COLO829 (cell line): ENCODE measurements at places on chromosomes 4 and X.
A peak's percentile ranks its signal among the peaks of the same experiment; 100 is the strongest.

DNA sequence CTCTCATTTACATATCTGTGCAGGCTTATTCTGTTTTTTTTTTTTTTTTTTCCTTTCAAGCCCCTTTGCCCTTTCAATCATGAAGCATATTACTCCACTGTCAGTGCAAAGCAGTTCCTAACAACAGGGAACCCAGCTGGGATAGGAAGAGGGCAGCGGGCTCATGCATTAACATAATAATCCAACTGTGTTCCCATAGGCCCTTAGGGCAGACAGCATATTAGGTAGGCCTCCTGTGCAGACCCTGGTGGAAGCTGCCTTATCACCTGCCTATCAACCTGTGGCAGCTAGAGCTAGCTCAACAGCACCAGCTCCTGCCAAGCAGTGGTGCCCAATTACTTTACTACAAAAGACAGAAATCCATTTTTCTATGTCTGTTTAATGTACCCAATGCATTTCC lies 49.3 kb downstream of the SLC10A7 start:
- DNase-seq: no peak

- DNase-seq: no peak
Measured at GRCh38 chr4:172270397-172270796, 457.2 kb downstream of the GALNTL6 start.

GRCh38 chrX:773292-774025 lies 142.9 kb downstream of the SHOX start:
- no peak for DNase-seq

DNA sequence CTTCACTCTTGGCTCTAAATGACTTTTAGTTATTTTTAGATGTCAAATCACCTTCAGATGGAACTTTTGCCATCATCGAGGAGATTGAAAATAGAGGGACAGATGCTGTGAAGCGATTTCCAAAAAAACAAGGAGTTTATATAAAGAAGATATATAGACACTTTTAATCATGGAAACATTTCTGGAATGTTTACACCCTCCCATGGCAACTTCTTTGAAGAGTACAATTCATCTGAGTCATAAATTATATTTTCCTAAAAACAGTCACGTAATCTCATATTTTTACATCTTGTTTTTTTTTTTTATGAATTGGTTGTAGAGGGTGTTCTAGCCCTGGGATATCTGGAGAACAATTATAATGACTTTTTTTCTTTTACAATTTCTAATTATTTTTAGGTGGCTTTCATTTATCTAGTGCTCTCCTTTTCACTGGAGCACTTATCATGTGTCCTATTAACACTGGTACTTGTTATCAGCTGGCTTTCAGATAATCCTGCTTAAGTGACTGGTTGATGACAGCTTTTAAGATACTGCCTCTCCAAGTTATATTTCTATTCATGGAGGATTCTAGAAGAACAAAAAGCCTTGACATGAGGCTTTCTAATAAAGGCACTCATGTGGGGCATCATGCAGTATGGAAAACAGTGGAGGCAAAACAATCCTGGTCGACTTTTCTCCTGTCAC lies 24.9 kb downstream of the PCDH7 start:
- no peak for DNase-seq

- peak; percentile 20 for DNase-seq
Measured at GRCh38 chr4:174669270-174669669, 147.0 kb upstream of the HPGD start.

GRCh38 chrX:23726191-23726590 lies 16.9 kb downstream of the ACOT9 start:
- no peak for DNase-seq

DNA sequence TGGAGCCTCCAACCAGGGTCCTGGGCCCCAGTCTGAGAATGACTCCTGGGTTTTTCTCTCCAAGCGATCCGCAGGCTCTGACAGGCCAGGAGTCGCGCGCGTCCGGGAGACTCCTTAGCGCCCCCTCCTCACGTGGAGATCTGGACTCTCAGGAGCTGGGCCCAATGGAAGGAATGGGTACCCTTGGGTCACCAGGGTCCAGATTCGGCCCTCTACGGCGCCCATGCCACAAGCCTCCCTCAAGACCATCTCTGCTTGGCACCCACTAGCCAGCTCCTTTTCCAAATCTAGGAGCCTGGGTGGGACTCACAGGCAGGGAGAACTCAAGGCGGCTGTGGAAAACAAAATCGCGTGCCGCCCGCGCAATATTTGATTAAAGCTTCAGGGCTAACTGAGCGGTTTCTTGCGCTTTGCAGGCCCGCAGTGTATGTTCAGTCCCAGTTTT lies 7.1 kb downstream of the HAND2 start:
- DNase-seq: no peak

- DNase-seq: peak; percentile 41
Measured at GRCh38 chrX:23822397-23822796, 39.4 kb downstream of the SAT1 start.

DNA sequence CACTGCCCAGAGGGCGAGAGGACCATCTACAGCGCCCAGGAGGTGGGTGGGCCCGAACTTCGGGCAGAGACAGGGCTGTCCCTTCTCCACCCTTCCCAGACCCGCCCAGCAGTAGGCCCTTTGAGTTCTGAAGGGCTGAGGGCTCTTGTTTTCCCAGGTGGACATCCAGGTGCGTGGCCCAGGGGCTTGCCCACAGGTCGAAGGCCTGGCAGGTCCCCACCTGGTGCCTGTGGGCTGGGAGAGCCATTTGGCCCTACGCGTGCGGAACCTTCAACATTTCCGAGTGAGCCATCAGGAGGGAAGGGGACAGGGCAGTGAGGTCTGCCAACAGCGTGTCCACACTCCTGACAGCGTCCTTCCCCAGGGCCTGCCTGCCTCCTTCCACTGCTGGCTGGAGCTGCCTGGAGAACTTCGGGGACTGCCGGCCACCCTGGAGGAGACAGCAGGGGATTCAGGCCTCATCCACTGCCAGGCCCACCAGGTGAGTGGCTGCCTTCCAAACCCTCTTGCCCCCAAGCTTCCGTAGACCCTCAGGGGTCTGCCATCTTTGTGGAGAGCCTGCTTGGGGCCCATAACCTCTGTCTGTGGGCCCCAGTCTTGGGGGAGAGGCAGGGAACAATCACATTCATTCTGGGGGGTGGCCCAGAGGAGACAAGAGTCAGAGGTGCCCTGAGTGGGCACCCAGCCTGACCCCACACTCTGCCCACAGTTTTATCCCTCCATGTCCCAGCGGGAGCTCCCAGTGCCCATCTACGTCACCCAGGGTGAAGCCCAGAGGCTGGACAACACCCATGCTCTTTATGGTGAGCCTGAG lies 6.8 kb downstream of the PLXNB3 start:
- DNase-seq: no peak

GRCh38 chr4:153729895-153730294 lies 29.9 kb downstream of the RNF175 start:
- DNase-seq: no peak

- DNase-seq: peak; percentile 47
Measured at GRCh38 chrX:40945361-40945713, 139.9 kb upstream of the USP9X start.
